Activated T-cell treated with anti-CD3 and anti-CD28 coated beads for 48 hours (primary cell): ENCODE measurements at places on chromosomes 12 and 14.
A peak's percentile ranks its signal among the peaks of the same experiment; 100 is the strongest.

DNA sequence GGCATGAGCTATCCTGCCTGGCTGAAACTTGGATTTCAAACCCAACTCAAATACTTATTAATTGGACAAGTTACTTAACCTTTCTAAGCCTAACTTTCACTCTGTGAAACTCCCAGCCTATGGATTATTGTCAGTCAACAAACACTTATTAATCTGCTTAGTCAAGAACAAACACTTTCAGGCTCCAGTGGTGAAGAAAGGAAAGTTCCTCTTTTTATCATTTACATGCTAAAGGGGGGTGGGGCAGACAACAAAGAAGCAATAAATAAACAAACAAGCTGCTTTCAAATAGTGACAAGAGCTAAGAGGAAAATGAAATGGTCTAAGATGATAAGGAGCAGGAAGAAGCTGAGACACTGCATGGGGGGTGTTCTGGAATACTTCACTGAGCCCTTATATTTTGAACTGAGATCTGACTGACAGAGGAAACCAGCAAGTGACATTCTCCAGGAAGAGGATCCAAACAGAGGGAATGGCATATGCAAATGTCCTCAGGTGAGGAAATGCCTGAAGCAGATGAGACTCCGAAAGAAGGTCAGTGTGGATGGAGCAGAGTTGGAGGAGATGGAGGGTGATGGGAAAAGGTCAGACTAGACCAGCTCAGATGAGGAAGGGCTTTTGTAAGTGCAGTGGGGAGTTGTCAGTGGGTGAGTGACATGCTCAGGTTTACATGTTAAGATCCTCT is 259.6 kb downstream of the ITPR2 start:
- no peak for DNase-seq

- no peak for DNase-seq
Measured at GRCh38 chr12:3204143-3204542, 127.0 kb downstream of the TSPAN9 start.

- DNase-seq = no peak
Measured at GRCh38 chr12:26727482-26728204, 105.4 kb downstream of the ITPR2 start.

- no peak for DNase-seq
Measured at GRCh38 chr12:130202201-130202600, 39.9 kb downstream of the FZD10 start.

DNA sequence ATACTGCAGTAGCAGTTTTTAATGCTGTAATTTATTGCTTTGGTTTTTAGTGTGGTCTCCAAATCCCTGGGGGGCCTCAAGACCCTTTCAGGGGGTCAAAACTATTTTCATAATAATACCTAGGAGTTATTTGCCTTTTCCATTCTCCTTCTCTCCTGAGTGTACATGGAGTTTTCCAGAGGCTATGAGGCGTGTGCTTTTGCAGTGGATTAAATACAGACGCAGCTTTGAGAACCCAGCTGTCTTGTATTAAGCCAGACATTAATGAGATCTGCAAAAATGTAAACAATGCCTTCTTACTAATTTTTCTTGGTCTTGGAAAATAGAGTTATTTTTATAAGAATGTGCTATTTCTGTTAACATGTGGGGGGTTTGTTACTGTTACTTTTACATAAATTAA is 68.6 kb downstream of the SLC25A47 start:
- DNase-seq = no peak

- DNase-seq = no peak
Measured at GRCh38 chr14:104112609-104113571, 25.5 kb upstream of the KIF26A start.

DNA sequence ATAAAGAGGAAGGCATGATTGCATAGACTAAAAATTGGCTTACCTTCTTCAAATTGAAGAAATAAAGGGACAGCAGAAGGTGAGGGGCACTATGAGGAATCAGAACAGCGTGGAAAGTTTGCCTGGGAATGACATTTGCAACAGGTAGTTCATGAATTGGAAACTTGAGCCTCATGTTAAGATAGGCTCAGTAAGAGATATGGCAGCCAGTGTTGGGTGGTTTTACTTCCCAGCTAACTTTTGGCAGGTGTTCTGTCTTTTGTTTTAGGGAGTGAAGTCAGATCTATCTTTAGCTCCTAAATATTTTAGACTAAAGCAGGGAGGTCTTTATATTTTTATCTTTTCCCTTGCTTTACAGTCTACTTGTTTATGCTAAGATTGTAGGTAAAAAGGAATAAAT is 122.4 kb downstream of the ANO6 start:
- no peak for DNase-seq

GRCh38 chr12:42145197-42145549 is 499 bp upstream of the GXYLT1 start:
- no peak for DNase-seq

DNA sequence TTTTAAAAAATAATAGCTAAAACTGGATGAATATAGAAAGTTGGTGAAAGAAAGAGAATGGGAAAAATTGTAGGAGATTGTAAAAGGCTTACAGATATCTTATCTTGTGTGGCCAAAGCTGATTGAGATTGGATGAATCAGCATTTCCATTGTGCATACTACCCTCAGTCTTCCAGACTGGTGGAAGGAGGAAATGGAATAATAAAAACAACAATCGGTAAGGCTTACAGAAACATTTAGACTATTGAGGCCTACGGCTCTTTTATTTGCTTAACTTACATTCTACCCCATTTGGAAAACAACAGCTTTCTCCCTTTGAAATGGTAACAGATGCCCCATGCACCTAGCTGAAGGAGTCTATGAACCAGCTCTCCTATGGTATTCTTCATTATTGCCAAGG is 129.8 kb downstream of the PTPRB start:
- DNase-seq = no peak

DNA sequence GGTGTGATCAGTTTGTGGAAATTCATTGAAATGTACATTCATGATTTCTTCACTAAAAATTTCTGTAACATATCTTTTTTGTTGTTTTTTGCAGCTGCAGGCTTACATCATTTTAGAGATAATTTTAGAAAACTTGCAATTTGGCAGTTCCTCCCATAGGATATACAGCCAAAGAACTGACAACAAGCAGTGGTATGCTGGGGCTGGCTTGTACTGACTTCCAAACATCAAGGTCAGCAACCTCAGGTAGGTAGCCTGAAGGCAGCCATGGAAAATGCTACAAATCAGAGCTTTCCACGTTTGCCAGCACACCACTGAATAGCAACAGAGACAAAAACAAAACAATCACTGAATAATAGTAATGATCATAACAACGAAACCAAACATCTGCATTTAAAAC is 21.2 kb downstream of the TRIM9 start:
- no peak for DNase-seq

GRCh38 chr12:48807981-48808380 is 10.3 kb upstream of the CACNB3 start:
- no peak for DNase-seq

DNA sequence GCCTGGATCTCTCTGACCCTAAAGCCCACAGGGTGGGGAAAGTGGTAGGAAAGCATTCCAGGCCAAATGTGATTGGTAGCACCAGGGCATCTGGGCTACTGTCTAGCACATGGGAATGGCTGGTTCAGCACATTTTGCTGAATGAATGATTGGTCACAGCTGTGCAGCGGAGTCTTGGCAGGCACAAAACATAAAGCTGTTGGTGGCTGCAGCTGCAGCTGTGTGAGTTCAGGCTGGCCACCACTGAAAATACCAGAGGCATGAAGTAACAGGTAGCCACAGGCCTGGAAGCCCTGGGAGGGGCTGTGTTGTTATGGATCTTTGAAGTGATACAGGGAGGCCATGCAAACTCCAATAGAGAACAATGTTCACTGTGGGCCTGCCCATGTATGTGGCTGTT is 72.7 kb downstream of the MYRFL start:
- no peak for DNase-seq

GRCh38 chr14:94654071-94654861 is 42.1 kb downstream of the SERPINA3 start:
- no peak for DNase-seq

GRCh38 chr14:102277874-102278630 is 26.9 kb downstream of the MOK start:
- no peak for DNase-seq

- no peak for DNase-seq
Measured at GRCh38 chr12:130879212-130879686, 7.4 kb downstream of the RAN start.

- DNase-seq = no peak
Measured at GRCh38 chr12:9999016-9999415, at the start of gene CLEC1B. Gene CLEC1B (minus strand): TSS chr12:9999121. CDS start chr12:9999100, 21 bp downstream.

DNA sequence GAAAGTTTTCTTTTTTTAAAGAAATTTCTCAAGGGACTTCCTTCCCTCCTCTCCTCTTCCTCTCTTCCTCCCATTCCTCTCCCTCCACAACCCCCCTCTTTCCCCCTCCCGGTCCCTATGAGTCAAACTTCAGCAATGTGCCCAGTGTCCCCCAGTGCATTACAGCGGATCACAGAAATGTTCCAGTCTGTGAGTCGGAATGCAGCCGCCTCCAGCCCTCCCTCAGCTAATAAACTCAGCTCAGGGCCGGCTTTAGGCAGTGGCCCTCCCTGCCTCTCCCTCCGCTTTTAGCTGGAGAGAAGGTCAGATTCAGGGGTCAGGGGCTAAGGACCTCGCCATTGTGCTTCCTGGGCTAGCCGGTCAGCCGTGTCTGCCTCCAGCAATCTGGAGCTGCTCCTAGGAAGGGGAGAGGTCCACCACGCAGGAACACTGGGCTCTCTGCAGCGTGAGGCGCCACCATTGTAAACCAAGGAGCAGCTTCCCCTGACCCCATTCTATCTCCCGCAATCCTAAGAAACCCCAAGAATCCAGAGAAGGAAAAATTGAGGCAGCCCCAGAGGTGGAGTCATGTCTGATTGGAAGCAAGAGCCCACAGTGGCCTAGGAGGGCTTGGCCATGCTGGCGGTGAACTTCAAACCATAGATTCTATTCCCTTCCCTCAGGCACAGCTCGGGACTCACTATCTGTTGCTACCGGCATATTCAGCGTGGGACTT is 1.1 kb upstream of the HDAC7 start:
- no peak for DNase-seq

DNA sequence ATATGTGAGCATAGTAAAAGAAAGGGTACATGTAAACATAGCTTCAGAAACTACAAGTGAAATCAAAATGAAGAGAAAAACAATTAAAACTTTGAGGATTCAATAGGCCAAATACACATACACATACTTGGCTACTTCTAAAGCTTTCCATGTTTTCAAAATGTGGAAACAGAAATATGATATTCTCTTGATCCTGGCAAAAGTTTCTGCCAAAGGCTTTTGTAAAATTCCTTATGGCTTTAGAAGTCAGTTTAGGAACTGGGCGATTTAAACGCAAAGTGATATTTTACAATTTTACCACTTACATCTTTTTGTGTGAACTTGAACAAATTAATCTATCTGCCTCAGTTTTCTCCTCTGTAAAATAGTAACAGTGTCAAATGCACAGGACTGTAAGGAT is 756.4 kb downstream of the C12orf50 start:
- DNase-seq = no peak

- no peak for DNase-seq
Measured at GRCh38 chr14:101224356-101225156, 321.0 kb upstream of the RTL1 start.

- peak; percentile 96 for DNase-seq
Measured at GRCh38 chr12:6904280-6905276, at the start of gene LRRC23. Gene LRRC23 (plus strand): TSS chr12:6904822. CDS start chr12:6905634, 812 bp downstream.

GRCh38 chr14:60171690-60172089 is 6.5 kb upstream of the DHRS7 start:
- no peak for DNase-seq

GRCh38 chr12:85633491-85633890 is 202.7 kb downstream of the RASSF9 start:
- no peak for DNase-seq

DNA sequence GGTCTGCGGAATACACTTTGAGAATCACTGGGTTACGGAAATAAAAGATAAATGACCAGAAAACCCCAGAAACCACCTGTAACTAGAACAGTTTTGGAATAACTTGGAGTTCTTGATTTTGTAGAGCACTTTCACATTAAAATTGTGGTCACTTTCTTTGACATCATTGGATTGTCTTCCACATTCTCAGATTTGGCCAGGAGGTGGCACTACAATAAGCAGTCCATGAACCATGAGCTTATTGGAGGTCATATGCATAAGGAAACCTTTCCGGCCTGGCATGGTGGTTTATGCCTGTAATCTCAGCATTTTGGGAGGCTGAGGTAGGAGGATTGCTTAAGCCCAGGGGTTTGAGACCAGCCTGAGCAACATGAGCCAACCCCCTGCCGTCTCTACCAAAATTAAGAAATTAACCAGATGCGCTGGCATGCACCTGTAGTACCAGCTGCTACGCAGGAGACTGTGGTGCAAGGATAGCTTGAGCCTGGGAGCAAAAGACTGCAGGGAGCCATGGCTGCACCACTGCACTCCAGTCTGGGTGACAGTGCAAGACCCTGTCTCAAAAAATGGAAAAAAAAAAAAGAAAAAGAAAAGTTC is 107.7 kb upstream of the CAND1 start:
- DNase-seq = peak; percentile 12

GRCh38 chr14:75631453-75631831 is 29.2 kb downstream of the ERG28 start:
- DNase-seq = no peak

GRCh38 chr12:46948936-46949545 is 123.2 kb upstream of the SLC38A4 start:
- no peak for DNase-seq

GRCh38 chr14:26719514-26719913 is 121.7 kb upstream of the NOVA1 start:
- no peak for DNase-seq

GRCh38 chr14:91402771-91403600 is 14.6 kb downstream of the CCDC88C start:
- DNase-seq = no peak

DNA sequence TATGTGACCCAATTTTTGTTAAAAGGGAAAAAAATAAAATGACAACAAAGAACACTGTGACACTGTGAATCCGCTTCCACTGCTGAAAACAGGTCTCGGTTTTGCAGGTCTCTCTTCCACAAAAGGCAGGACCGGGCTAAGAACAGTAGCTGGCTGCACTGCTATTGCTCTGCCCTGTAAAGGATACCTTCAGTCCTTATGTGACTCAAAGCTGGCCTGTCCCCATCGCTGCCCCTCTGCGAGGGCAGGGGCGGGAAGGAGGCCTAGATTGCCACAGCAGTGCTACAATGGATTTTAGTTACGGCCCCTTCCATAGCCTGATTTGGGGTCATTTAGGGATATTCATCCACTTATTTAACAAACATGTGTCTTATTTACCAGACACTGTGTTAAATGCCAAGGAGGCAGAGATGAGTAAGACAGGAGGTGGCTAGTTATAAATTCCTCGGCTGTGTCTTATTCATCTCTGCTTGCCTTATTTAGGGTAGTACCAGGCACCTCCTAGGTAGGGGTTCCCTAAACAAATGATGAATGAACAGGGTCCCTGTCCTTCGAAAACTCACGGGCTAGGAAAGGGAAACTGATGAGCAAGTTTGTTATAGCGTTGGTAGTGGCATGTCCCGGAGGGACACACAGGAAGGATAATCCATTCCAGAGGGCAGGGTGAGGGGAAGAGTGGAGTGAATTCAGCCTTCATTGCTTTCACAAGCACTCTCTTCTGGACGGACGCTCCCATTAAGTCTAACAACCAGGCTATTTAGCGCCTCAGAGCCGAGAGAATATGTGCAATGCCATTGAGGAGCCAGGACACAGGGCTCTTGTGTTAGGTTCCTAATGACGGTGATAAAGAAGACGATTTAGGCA is 73.3 kb downstream of the EID3 start:
- no peak for DNase-seq
